ENCODE measurements at places on chromosomes 5 and 9.

- DNase-seq = no peak
These were observed 47.1 kb downstream of the SSBP2 start for GRCh38 chr5:81703840-81704239.

- no peak for DNase-seq
These were observed 86.8 kb upstream of the OSMR start for GRCh38 chr5:38758774-38759600.

GRCh38 chr9:129835128-129835859 lies at the start of the genes C9orf78 and USP20:
Gene C9orf78, minus strand, starts transcription at chr9:129835275. Its CDS starts 54 bp downstream, at chr9:129835221.
Gene USP20, plus strand, starts transcription at chr9:129835458. Its CDS starts 17,098 bp downstream, at chr9:129852556.
- DNase-seq = peak; percentile 97

DNA sequence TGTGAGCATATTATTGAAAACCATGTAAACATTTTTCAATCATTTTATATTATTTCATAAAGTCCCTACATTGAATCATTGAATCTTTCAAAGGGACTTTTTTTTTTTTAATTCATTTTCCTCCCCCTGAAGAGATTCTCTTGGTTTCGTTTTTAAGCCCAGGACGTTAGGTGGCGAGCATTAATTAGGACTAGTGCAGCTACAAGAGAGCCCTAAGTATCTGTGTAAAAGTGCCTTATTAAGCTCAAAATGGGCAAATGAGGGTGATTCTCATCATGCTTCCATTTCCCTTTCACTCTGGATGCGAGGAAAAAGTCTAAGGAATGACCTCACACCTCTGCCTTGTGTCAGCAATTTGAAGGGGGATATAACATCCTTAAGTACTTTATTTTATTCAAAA lies 517.9 kb upstream of the ITGA1 start:
- no peak for DNase-seq

DNA sequence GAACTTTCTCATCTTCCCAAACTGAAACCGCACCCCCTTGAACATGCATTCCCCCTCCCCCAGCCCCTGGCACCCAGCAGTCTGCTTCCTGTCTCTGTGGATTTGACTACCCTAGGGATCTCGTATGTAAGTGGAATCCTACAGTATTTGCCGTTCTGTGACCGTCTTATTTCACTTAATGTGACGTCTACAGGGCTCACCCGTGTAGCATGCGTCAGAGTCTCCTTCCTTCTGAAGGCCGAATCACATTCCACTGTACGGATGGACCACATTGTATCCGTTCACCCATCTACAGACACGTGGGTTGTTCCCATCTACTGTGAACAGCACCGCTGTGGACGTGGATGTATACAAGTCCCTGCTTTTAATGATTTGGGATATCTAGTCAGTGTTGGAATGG lies 4.5 kb downstream of the PRRX2 start:
- no peak for DNase-seq

- DNase-seq = peak; percentile 84
These were observed 108.4 kb downstream of the ENTREP1 start for GRCh38 chr9:69433392-69433791.

DNA sequence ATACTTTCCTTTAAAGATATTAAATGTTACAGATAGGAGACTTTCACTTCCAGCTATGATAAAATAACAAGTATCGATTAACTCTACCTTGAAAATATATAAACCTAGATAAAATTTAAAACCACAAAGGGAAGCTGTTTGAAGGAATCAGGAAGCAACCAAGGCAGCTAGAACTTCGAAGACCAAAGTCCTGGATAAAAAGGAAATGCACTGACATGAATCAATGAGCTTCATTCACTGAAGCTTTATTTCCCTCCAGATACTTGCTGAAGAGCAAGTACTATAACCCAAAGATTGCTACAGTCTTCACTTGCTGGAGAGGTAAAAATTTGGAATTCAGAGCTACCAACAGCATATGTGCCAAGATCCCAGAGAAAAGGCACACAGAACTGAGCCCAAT lies 144.1 kb downstream of the PIK3R1 start:
- no peak for DNase-seq

GRCh38 chr5:142009886-142010285 lies 2.9 kb downstream of the GNPDA1 start:
- DNase-seq = no peak

DNA sequence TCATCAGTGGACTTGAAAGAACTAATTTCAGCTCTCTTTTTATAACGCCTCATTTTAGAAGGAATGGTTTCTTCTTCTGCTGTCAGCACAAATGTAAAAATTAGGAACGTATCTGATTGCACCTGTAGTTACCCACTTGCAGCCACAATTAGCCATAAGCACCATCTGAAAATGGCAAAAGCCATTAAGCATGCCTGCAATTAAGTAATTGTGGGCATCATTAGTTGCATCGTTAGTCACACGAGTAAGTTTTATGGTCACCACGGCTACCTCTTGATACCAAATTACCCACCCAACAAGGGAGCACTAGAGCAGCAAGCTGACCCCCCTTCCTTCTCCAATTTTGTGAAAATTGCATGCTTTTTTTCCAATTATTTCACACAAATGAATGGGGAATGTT lies 25.8 kb upstream of the SLC44A1 start:
- no peak for DNase-seq

DNA sequence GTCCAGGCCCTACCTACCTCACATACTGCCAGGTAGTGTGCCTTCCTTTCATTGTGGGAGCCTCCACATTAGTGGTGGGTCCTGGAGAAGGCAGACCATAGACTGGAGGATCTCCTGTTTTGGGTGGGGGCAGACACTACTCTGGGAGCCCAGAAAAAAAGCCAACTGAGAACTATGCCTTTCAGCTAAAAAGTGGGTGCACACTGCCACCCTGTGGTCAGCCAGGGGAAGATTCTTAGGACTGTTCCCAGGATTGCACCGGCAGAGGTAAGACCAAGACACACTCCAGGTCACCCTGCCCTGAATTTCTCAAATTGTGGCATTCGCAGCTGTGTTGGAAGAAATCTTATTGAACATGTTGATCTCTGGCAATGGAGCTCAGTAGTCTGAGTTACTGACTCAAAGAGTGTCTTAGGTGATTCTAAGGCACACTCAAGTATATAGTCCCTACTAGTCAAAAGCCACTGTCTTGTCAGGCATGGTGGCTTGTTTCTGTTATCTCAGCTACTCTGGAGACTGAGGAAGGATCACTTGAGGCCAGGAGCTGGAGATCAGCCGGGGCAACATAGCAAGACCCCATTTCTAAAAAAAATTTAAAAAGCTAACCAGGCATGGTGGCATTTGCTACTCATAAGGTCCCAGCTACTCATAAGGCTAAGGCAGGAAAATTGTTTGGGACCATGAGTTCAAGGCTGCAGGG lies 3.6 kb downstream of the SIGMAR1 start:
- DNase-seq = peak; percentile 77

- no peak for DNase-seq
These were observed 84.3 kb upstream of the SHB start for GRCh38 chr9:38153152-38153909.

DNA sequence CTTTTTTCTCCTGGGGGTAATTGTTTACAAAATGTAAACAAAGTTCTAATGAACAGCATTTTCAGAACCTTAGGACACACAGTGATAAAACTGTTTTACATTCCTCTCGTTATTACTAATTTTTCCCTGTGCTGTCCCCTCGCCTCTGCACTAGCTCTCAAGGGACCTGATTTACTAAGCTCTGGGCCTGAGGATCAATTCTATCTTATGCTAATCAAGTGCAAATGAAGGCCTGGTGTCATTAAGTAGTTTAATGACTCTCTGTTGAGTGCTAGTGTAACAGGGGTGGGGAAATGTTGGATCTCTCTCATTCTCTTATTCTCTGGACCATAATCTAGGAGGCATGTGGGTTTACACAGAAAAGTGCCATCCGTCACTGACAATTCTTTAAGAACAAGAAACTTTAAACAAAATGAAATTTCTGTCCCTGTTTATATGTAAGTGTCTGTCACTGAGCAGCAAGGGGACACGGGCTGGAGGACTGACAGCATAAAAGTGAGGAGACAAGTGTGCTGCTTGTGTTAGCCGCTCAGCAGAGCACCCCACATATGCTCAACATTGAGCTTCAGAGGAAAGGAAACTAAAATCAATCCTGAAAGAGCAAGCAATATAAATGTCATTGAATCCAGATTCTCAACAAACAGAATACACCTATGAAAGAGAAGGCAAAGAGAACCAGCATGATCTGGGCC lies 115.4 kb downstream of the WDR41 start:
- DNase-seq = no peak

- DNase-seq = no peak
These were observed 36.1 kb downstream of the HMCN2 start for GRCh38 chr9:130301483-130302286.

GRCh38 chr5:32127711-32128110 lies 46.4 kb downstream of the GOLPH3 start:
- no peak for DNase-seq

GRCh38 chr9:74589576-74589975 lies 92.4 kb downstream of the RORB start:
- no peak for DNase-seq

GRCh38 chr9:27353166-27353473 lies 56.2 kb upstream of the EQTN start:
- DNase-seq = no peak

DNA sequence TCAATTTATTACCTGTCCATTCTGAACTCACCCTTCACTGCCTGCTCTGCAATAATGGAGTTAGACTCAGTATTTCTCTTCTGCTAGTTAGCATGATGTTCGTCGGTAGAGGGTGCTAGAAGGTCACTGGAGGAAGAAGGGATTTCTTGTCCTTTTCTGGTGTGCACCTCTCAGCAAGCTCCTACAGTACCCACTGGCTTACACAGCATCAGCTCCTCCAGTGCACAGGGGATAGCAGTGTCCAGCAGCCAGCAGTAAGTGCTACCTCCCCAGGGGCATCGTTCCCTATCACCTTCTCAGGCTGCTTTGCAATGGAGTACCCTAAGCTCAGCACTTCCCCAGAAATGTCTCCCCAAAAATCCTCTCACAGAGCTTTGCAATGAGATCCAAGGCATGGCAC lies 45.9 kb upstream of the APC start:
- peak; percentile 31 for DNase-seq

- DNase-seq = no peak
These were observed 5.0 kb upstream of the IFNA14 start for GRCh38 chr9:21244836-21245235.

- DNase-seq = no peak
These were observed 57.5 kb downstream of the HMGCS1 start for GRCh38 chr5:43255704-43256103.

DNA sequence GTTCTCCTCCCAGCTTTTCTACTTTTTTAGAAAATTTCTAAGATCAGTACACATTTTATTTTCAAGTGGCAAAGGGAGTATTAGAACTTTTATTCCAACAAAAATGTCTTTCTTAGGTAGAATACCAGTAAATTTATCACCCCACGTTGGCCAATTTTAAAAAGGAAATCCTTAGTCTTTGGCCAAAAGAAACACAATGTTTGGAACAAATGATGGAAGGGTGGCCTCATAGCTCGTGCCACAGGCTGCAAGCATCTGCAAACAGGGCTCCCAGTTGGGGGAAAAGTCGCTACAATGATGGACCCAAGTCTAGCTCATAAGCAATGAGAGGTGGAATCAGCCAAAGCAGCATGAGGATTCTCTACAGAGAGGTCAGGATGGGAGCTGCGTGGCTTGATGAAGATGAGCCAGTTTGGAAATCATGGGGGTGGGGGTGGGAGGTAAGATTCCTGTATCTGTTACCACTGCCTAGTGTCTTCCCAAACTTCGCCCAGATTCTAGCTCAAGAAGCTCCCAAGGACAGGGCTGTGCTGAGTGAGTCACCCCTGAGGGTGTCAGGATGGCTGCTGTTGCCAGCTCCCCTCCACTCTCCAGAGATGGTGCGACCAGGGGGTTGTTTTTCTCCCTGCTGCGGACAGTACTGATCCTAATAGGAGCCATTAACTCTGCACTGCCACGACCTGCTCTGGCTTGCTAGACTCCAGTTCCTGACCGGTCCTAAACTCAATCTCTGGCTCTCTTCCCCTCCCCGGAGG lies 75.6 kb downstream of the DCP2 start:
- no peak for DNase-seq

DNA sequence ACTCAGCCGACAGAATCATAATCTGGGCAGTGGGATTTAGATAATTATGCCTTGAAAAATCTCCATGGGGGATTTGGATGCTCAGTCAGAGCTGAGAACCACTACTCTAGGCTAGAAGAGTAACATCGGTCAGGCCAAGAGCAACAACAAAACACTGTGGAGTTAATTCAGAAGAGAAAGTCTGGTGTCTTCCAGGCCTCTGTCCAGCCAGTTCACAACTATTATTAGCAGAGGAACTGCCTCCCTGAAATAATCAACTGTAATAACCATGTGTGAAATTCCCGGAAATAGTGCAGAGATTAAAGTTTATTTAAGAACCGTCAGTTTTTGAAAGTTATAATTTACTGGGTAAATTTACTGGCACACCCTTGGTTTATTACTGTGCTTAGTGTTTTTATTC lies 8.2 kb upstream of the MARCHF3 start:
- DNase-seq = no peak

DNA sequence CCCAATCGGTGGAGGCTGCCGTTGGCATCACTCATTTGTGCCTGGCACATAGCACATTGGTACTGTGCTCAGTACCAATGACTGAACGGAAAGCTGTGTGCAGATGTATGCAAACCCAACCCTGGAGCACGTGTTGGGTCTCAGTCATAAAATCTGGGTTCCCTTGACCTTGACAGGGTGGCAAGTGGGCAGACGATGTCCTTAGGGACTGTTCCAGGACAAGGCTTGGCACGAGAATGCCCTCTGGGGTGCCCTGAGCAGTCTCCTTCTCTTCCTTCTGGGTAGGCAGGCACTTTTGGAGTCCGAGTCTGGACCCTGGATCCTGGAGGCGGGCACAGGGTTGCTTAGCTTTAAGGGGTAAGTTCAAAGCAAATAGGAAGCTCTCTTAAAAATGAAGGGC lies 75.8 kb downstream of the MACROH2A1 start:
- no peak for DNase-seq

GRCh38 chr9:128555180-128555721 lies 2.9 kb downstream of the SPTAN1 start:
- DNase-seq = peak; percentile 86

GRCh38 chr9:136996361-136997292 lies at the start of gene CLIC3:
Gene CLIC3, minus strand, starts transcription at chr9:136996568. Its CDS starts 25 bp downstream, at chr9:136996543.
- DNase-seq = peak; percentile 34

- no peak for DNase-seq
These were observed 515.6 kb upstream of the ST8SIA4 start for GRCh38 chr5:101418713-101419118.

DNA sequence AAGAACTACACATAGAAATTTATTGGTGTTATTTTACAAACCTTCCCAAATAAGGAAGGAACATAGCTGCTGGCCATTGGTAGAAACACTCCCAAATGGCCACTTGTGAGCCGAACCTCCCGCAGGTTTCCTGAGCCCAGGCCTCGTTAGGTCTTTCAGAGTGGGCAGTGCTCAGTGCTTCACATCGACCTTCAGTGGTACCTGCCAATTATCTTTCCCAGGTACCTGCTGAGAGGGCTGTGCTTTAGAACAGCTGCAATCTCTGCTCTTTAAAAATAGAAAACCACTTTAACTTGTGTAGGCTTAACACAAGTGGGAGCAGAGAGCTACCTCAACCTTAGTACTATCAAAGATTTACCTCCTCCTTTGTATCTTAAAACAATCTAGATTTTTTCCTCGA lies 334.1 kb downstream of the RFX3 start:
- DNase-seq = no peak

- no peak for DNase-seq
These were observed 6.5 kb downstream of the NTMT1 start for GRCh38 chr9:129632460-129632859.
